ENCODE measurements at places on chromosomes 1 and 21.

GRCh38 chr1:219385787-219386427 lies 212.2 kb downstream of the LYPLAL1 start:
- no peak for DNase-seq

DNA sequence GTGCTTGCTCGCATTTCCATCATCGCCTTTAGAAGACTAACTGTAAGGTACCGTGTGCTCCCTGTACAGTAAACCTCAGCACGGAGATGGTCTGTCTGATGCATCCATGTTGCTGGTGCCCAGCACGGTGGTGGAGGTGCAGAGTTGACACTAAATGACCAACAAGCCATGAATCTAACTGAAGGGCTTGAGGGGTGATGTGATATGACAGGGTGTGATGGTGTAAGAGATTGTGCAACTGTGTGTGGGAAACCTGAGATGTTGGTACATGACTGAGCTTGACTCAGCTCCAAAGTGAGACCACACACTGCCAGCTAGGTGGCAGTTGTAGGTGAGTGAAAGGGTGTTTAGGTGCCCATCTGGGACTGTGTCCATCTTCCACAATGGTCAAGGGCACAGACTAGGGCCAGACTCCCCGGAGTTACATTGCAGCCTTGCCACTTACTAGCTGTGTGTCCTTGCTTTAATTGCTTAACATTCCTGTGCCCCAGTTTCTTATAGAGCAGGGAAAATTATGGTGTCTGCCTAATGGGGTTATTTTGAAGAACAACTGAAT lies 21.4 kb downstream of the SLC2A1 start:
- no peak for DNase-seq

DNA sequence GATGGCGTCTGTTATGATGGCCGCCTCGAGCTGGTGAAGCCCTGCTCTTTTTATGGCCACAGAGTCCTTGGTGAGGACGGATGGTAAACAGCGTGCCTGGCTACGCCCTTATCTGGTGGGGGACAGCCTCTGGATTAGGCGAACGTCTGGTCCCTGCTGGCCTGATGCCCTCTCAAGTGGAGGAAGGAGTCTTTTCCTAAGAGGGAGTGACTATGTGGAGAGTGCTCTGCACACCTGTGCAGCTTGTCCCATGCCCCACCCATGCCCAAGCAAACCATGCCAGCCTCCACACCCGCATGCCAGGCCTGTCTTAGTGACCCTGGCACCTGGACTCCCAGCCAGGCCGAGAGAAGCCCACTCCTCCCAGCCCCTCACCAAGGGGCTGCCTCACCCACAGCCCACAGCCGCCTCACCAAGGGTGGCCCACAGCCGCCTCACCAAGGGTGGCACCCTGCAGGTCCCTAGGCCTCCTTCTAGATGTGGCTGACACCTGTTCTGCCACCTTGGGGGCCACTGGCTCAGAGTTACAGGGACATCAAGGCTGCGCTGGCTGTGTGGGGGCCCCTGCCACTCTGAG lies 40.2 kb downstream of the WNT9A start:
- no peak for DNase-seq

- no peak for DNase-seq
Measured at GRCh38 chr1:66938613-66939012, 13.8 kb downstream of the MIER1 start.

DNA sequence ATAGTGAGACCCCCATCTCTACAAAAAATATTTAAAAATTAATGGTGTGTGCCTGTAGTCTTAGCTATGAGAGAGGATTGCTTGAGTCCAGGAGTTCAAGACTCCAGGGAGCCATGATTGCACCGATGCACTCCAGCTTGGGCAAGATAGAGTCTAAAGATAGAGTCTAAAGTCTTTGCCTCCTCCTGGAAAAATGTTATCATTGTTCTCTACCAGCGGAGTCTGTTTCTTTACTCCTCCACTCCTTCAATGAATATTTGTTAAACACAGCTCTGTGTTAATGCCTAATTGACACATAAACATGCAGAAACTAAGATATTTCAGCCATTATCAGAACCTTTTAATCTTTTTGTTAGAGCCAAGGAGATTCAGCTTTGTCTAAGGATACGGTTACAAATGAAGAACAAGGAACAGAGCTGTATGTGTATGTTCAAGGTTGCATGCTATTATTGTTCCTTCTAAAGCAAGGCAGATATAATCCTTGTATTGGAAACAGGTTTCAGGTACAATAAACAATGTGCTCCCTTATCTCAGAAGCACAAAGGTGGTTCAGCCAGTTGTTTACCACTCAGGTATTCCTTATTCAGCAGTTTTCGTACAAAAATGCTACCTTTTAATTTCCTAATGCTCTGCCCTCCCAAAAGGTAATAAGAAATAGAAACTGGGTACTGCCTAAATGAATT lies 15.4 kb downstream of the OVAAL start:
- no peak for DNase-seq

DNA sequence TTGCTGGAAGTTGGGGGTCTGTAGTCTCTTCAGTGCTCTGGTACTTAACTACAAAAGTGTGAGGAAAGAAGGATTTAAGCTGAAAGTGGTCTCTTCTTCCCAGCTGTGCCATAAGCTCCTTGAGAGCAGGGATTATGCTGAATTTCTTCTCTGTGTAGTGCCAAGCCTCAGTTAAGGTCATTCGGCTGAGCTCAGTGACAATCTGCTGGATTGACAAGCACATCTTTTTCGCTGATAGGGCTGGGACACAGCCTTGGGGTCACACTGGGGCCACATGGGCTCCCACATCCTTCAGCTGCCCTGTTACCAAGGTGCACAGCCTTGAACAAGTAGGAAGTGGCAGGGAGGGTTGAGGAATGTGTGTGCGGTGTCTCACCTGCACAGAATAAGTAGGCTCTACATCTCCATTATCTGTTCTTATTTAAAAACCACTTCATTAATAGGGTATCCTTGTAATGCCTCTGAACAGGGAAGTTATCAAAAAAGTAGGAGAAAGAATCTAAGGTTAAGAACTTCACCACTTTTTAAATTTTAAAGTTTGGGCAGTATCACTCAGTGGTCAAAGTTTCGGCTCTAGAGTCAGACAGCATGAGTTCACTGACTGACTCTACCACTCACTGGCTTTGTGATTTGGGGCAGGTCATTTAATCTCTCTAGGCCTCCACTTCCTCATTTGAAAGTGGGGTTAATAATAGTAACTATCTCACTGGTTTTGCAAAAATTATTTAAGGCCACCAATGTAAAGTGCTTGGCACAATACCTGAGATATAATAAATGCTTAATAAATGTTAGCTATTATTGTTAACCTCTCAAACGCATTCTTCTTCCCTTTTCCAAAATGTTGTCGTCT lies 10.3 kb downstream of the ZBTB40 start:
- DNase-seq: no peak

GRCh38 chr1:169484683-169485430 lies 887 bp downstream of the SLC19A2 start:
- peak; percentile 6 for DNase-seq

- DNase-seq: no peak
Measured at GRCh38 chr1:231215681-231216385, 25.2 kb upstream of the GNPAT start.

GRCh38 chr1:221712198-221712684 lies 29.6 kb downstream of the DUSP10 start:
- no peak for DNase-seq

- DNase-seq: no peak
Measured at GRCh38 chr1:27356619-27357280, 10.0 kb downstream of the MAP3K6 start.

GRCh38 chr1:57982852-57983251 lies 559.0 kb upstream of the DAB1 start:
- no peak for DNase-seq

All from NCI-H1417 treated with DMSO at 0.1 percent for 48 hours (cell line).